ENCODE measurements at places on chromosomes 1 and 21. TPM values are rescaled to one million over a fixed set of nuclear protein-coding genes. Genes with fewer than 3 reads are reported as not detected.

DNA sequence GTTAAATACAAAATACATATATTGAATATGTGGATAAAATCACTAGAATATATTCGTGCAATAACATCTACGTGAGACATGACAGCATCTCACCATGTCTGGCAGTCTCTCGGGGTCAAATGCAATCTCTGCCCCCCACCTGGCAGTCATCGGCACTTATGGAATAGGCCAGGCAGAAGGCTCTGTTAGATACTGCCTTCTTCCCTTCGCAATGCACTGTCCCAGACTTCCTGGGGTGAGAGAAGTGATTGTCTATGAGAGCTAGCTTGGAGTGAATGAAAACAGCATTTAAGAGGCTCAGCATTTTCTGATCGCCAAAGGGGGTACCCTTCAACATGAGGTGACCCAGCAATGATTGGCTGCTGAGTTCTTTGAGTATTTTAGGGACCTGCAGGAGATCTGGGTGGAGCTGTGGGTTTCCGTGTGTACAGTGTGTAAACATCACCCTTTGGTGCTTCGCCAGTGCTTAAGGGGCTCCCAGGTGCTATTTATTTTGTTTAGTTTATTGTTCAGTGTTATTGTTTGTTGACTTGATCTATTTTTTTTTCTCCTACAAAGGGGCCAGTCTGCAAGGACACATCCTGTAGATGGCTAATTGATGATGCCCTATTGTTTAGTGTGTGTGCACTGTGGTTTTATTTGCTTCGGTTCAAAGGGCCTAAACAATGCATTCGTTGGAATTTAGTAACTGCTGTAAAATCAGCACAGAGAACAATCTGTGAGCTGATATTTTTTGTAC is 10.2 kb downstream of the ERG start:
- DNase-seq: no peak

DNA sequence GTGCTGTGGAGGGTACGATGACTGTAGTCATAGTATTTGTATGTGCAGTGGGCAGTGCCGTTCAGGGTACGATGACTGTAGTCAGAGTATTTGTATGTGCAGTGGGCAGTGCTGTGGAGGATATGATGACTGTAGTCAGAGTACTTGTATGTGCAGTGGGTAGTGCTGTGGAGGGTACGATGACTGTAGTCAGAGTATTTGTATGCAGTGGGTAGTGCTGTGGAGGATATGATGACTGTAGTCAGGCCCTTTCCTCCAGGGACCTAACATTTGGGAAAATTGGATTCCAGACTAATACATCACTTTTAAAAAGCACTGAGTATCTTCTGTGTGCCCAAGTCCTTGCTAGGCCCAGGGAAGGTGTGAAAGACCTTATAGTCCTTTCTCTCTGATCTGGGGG is 2.9 kb downstream of the ZNF672 start:
- DNase-seq: no peak

DNA sequence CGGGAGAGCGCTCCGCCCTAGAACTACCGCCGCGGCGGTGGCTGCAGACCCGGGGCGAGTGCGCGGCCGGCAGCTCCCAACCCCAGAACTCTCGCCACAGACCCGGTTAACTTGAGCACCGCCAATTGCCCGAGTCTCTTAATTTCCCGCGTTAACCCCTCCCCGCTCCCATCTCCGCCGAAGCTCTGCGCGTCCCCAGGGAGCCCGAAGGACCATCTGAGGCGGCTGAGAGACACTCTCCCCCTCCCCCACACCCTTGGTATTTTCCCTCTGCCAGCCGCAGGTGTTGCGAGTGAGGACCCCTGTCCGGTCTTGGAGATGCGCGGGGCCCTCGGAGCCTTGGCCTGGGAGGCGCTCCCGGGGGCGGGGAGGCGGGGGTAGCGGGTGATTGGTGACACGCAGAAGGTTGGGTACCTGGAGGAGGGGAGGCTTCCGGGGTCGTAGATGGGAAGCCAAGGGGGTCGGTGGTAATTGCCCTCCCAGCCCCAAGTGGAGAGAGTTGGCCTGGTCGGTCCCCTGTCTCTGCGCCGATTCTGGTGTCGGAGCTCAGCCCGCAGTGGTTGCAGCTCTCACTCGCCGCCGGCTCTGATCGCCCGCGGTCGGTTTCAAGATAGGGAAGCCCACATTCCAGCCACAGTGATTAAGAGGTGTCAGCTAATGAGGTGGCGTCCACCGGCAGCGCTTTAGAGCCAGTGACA is 858 bp upstream of the SUSD4 start:
- no peak for DNase-seq

GRCh38 chr1:77473690-77474089 is 191.9 kb downstream of the AK5 start:
- DNase-seq: no peak

- no peak for DNase-seq
Measured at GRCh38 chr21:37710546-37711285, 205.5 kb downstream of the KCNJ6 start.

- DNase-seq: no peak
Measured at GRCh38 chr1:66022904-66023620, 230.4 kb downstream of the PDE4B start.

DNA sequence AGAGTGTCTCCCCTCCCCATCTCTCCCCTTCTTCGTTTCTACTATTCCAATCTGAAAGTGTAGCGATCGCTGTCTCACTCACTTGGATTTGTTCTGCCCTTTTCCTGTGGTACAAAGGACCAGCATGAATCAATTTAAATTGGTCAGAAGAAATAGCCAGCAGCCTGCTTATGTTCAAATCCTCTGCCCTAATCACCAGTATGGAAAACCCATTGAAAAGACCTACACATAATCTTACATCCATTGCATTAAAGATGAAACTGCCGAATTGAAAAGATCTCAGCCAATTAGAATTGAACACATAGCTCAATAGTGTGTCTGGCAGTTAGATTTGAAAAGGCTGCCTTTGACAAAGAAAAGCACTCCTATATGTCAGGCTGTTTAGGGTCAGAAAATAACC is 122.6 kb downstream of the TNNI3K start:
- DNase-seq: no peak

DNA sequence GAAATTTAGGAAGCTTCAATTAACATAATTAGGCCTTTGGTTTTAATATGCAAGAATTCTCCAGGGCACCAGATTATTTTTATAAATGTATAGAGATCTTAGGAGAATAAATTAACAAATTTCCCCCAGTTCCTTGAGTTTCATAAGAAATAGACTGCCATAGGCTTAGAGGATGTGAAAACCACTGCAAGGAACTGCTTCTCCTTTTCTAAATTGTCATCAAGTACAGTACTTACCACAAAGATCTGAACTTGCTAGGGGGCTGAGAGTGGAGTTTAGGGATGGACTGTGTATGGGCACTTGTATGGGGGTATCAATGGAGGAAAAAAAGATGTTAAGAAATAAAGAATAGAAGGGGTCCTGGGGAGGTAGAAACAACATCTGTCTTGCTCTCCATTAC is 31.1 kb downstream of the LHX8 start:
- DNase-seq: no peak

DNA sequence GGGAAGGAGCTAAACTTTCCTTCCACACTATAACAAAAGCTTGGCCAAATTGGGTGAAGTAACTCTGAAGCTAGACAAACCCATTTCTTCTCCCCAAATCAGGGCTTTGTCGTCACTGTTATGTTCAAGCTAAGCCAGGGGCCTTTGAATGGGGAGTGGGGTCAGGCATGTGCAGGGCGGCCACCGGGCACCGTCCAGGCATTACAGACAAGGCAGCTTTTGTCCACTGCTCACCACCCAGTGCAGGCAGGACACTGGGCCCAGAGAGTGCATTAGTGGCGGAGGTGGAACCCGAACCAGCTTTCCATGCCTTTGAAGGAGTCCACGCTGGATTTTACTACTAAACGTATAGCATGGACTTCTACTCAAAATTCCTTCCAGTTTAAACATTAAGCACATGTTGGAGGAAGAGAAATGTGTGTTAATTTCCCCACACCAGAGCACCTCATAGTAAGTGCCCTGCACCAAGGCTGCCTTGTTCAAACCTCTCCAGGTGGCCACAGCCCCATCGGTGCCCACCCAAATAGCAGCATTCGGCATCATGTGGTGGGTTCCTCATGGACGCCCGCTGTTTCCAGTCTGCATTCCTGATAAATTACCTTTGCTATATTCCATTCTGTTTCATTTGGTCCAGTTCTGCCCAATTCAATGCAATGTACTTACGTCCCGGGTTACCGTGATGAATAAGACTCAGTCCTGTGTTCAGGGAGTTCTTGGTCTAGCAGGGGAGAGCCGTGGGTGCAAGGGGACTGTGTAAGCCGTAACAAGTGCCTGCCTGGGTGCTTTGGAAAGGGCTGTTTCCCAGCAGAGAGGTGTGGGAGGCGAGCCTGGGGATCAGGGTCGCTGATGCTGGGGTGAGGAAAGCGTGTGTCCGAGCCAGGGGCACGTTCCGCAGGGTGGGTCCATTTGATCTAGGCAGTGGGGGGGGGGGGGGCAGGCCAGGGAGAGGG is 1.6 kb downstream of the UBASH3A start:
- no peak for DNase-seq

DNA sequence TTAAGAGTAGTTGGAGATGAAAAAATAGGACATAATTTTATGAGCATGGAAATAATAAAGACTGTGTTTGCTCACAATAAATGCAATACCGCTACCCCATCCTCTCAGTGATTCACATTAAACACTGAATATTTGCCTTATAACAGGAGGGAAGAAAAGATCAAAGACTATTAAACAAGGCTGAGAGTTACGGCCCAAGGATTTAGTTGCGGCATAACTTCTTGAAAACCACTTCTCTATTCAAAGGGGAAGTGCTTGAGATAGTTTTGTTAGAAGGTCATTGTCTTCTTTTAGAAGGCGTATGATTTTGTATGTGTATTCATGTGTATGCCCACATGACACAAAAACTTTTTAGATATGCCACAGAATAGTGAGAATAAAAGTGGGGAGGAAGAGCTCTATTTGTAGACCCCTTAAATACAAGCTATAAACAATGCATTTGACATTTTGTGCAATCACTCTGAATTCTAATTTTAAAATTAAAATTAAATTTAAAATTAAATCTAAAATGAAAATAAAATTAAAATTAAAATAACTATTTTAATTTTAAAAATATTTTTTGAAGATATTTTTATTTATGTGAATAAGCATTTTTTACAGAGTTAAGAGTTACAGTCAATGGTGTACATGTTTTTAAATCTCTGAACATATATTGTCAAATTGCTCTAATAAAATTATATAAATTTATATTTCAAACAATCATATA is 986.6 kb upstream of the ADAMTS5 start:
- no peak for DNase-seq

- DNase-seq: no peak
Measured at GRCh38 chr21:41634858-41635257, 126.9 kb upstream of the TMPRSS2 start.

GRCh38 chr1:189149547-189150375 is 1327.9 kb downstream of the BRINP3 start:
- no peak for DNase-seq

DNA sequence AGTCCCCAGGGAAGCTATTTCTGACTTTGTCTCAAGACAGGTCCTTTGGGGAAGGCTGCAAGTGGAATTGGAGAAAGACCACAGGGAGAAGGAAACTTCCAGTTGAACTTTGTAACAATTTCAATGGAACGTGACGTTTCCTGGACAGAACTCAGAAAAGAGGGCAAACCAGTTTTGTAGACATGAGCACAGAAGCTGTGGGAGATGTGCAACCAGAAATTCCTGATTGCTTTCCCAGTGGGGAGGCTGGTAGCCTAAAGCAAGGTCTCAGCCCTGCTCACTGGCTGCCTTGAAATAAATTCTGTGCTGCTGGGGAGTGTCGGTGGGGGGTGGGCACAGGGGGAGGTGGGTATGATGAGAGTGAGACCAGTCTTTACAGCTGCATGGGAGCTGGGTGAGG is 1206.7 kb upstream of the ADGRL2 start:
- no peak for DNase-seq

- DNase-seq: no peak
Measured at GRCh38 chr1:227299688-227300087, 18.6 kb downstream of the CDC42BPA start.

DNA sequence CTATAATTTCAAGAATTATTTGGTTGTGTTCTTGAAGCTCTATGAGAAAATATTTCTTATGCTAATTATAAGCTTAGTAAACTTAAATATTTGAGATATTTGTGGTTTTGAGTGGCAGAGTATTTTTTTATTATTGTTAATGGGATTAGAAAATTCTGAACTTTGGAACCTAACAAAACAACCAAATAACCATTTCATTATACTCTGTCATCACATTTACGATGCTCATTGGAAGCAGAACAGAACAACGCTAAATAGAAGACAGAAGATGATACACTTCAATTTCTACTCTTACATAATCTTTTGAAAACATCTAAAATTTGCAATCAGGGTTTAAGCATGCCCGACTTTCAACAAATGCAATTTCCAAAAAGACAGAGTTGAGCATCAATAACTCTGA is 270.2 kb downstream of the PTPRC start:
- no peak for DNase-seq

GRCh38 chr1:99005537-99005942 is 879 bp upstream of the PLPPR5 start:
- DNase-seq: no peak

DNA sequence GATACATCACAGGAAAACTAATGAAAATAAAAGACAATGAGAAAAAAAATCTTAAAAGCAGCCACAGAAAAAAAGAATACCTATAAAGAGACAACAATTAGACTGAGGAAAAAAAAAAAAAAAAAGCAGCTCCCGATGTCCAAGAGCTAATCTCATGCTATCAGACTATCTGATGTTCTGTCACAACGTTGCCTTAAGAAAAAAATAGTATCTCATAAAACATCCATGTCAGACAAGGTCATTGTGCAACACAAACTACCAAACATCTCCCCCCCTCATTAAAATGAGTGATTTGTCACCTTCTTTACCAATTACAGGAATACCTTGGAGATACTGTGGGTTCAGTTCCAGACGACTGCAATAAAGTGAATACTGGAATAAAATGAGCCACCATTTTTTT is 68.9 kb downstream of the ZNF644 start:
- DNase-seq: no peak

DNA sequence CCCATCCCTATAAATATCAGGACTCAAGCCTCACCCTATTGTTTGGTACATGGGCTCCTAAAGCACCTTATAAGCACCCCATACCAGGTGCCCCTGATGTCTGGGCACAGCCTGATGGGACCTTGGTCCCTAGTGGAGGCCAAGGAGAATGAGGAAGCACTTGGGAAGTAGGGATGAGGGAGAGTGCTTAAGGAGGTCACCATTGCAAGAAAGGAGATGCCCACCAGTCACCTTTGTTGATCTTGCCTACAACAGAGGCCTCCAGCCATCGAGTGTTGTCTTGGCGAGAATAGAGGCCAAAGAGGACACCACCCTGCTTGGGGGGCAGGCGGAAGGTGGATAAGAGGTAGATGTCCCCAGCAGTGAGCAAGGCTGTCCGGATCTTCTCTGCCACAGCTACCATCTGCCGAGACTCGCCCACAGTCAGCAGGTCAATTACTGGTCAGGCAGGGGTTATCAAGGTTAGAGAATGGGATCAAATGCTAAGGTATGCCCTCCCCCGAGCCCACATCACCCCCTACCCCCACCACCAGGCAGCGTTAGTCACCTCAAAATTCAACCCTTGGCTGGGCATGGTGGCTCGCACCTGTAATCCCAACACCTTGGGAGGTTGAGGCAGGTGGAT is 1.6 kb downstream of the THBS3 start:
- DNase-seq: no peak

- DNase-seq: no peak
Measured at GRCh38 chr1:61091455-61091854, 9.1 kb downstream of the NFIA start.

The BARHL2 gene
- total RNA-seq: not detected

The CCDC27 gene
- not detected for total RNA-seq

The LYPD8 gene
- not detected for total RNA-seq

The HCN3 gene
- total RNA-seq: 4.9 TPM

The TNFSF4 gene
- total RNA-seq: 0.83 TPM

The BTG2 gene
- 116 TPM for total RNA-seq

The PAPPA2 gene
- total RNA-seq: 0.08 TPM

The KIAA1614 gene
- 0.03 TPM for total RNA-seq

The C1orf87 gene
- total RNA-seq: not detected

The AMY1C gene
- total RNA-seq: not detected
